ENCODE measurements at places on chromosomes 13 and 19. TPM values are rescaled to one million over a fixed set of nuclear protein-coding genes. Genes with fewer than 3 reads are reported as not detected.

- DNase-seq: no peak
Measured at GRCh38 chr19:57947088-57947418, 453 bp downstream of the ZNF256 start.

GRCh38 chr13:83332751-83333150 is 549.5 kb downstream of the SLITRK1 start:
- no peak for DNase-seq

The CLEC17A gene
- total RNA-seq: not detected

GRCh38 chr13:42320375-42320787 is 48.4 kb downstream of the AKAP11 start:
- DNase-seq: no peak

The PABPC3 gene
- total RNA-seq: 0.27 TPM

- DNase-seq: no peak
Measured at GRCh38 chr13:63999614-64000305, 2584.1 kb upstream of the PCDH20 start.

The MTUS2 gene
- total RNA-seq: 16.0 TPM

DNA sequence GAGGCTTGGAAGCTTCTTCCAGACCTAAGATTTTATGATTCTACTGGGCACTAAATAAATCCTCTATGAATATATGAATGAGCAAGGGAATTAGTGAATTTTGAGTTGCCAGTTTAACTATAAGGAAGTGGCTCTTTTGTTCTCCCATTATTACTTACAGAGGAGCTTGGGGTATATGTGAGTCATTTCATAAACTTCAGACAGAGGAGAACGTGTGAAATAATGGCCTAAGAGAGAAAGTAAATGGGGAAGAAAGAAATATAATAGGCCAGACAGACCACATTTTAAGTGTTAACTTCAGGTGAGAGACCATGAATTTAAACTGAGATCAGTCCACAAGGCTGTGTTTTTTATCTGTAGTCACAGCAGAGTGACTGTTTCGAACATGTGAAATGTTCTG is 570.9 kb downstream of the GPC6 start:
- DNase-seq: no peak
